ENCODE measurements at places on chromosomes 4 and X. TPM values are rescaled to one million over a fixed set of nuclear protein-coding genes. Genes with fewer than 3 reads are reported as not detected.
A peak's percentile ranks its signal among the peaks of the same experiment; 100 is the strongest.

Gene NDUFC1
- total RNA-seq, result 25.1 TPM

- peak; percentile 43 for DNase-seq
These were observed 242.0 kb downstream of the BCOR start for GRCh38 chrX:39855748-39856129.

Gene PWWP3B
- not detected for total RNA-seq

Gene ENPEP
- 0.28 TPM for total RNA-seq

DNA sequence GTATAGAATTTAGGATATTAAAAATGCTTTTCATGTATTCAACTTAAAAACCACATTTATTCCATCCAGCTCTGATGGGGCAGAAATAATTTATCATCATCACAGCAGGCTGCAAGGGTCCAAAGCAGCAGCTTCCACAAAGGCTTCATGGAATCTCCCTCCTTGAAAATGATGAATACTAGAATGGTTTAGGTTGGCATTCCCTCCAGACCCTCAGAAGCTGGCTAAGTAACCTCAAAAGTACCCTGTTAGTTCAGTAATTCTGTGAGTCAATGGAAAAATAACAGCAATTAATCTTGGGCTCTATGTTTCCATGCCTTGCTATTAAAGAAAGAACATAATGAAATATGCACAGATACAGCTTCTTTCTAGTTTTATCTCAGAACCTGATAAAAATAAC, 594.9 kb upstream of the DIPK2B start:
- no peak for DNase-seq

Gene LRAT
- under 0.01 TPM for total RNA-seq

Gene SPIN2A
- total RNA-seq, result 0.18 TPM

Gene RTL9
- total RNA-seq, result 0.56 TPM
